ENCODE measurements at places on chromosomes 7 and 10.

GRCh38 chr7:113285411-113285810, 167.1 kb upstream of the SMIM30 start:
- DNase-seq = no peak

GRCh38 chr10:92880233-92880861, 32.0 kb downstream of the EXOC6 start:
- no peak for DNase-seq

GRCh38 chr10:70565556-70566514, 36.7 kb downstream of the PRF1 start:
- DNase-seq = no peak

DNA sequence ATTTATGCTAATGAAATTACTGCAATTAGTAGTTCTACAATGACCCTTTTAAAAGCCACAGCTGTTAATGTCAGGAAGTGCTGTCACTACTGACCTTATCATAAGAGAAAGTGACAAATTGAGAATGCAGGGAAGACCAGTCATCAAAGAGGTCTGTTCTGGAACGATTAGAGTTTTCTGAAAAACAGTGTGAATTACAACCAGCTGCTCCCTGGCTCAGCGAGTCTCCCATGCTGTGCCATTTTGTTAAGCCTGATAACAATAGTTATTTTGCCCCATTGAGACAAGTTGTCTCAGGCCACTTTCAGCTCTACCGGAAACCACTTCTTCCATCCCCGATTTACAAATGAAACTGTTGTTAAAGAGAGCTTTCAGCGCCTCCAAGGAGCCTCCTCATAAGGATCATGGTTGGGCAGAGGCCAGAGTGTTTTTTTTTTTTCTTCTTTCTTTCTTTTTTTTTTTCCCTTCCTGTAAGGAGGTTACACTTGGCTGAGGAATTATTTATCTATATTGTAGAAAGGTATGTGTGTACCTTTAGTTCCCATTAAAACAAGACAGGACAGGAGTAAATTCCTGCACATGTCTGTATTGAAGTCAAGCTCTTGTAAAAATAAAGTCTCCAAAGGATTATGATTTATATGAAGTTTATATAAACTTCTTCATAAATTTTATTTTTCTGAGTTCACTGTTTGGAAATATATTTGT, 173.6 kb downstream of the CDCA7L start:
- no peak for DNase-seq

GRCh38 chr10:117320050-117320665, 55.1 kb downstream of the PDZD8 start:
- DNase-seq = no peak

DNA sequence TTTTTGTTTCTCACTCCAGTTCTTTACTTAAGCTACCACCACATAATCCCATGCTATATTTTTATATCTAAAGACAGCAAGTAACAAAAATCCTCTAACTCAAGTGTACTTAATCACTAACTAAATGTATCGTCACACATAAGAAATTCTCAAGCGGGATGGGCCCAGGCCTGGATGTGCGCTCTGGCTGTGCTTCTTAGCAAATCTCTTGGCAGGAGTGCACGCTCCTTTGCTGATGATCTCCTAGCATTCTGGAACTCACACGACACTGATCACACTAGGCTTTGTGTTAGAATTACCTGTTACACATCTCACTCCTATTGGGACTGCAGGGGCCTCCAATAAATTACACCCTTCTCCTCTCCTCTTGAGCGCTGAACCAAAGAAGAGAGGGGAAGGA, 46.7 kb upstream of the CALD1 start:
- no peak for DNase-seq

GRCh38 chr10:4013651-4014121, 228.7 kb upstream of the KLF6 start:
- DNase-seq = peak; percentile 17

DNA sequence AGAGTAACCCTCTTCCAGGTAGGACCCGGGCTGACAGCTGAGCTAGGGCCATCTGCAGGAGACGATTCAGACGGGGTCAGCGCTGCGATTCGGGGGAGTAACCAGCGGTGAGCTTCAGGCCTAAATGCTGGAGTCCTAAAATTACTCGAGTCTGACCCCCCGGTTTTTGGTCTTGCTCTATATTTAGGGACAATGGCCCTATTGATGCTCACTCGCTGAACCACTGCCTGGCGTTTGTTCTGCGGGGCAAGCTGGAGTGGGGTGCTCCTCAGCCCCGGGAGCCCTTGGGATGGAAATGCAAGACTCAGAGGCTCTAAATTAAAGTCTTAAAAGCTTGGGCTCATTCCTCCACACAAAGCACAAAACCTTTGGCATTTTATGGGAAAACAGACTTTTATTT, 120.0 kb downstream of the PRKAG2 start:
- DNase-seq = no peak

DNA sequence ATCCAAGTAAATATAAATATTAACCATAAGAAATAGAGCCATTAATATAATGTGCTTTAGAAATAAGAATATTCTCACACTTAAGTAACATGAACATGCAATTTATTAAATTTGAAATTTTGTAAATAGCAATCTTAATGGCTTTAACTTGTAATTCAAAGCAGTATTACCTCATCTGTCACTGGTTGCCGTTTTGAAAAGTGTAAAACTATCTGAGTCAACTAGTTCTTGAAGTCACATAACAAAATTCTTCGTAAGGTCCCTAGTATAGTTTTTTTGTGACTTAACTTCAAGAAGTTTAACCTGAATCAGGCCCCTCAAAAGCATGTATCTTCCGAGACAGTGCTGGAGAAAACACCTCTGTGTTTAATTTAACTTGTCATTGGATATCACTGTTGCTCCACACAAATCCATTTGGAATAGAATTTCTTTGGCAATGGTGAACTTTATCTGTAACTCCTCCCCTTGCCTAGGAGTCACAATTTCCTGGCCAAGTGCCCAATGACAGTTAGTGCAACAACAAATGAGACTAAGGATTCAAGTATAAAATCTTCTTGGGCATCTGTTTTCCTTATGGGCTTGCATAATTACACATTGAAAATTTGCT, 47.1 kb downstream of the NT5C2 start:
- DNase-seq = no peak

DNA sequence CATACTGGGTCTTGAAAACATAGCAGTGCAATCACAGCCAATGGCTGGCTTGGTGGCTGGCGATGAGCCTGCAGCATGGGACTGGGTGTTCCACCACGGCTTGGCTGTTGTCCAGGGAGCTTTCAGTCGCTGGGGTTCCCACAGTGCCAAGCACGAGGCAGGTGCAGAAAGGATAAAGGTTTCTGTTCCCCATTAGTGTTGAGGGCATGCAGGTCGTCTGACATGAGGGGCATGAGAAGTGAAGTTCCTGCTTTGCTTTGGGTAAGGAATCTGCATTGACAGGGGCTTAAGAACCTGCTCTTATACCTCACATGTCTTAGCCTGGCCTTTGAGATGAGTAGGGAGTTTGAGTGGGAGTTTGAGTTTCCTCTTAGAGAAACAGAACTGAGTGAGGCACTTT, 9.0 kb upstream of the CFTR start:
- DNase-seq = peak; percentile 20

Data from NCI-H2029 treated with DMSO at 0.1 percent for 48 hours (cell line).